CD8-positive, alpha-beta memory T cell (primary cell): ENCODE measurements at places on chromosomes 11 and 22. TPM values are rescaled to one million over a fixed set of nuclear protein-coding genes. Genes with fewer than 3 reads are reported as not detected.

The NECTIN1 gene
- 3.8 TPM for total RNA-seq

- H3K27ac ChIP-seq: no peak overlapping the region
- no peaks in the 10 kb centered on the region for H3K27me3 ChIP-seq
- no peaks in the 10 kb centered on the region for H3K4me1 ChIP-seq
- H3K4me3 ChIP-seq: no peak overlapping the region
- peak; percentile 18 for DNase-seq
These were observed 18.8 kb downstream of the CSNK1E start for GRCh38 chr22:38298312-38299005.

GRCh38 chr22:37384691-37385090 lies 42.6 kb downstream of the ELFN2 start:
- no peak for DNase-seq
- H3K36me3 ChIP-seq: no peaks in the 10 kb centered on the region
- no peaks in the 10 kb centered on the region for H3K4me1 ChIP-seq
- peaks cover 10% of the 10 kb centered on the region for H3K27me3 ChIP-seq
- no peak overlapping the region for H3K4me3 ChIP-seq

- H3K27me3 ChIP-seq: no peaks in the 10 kb centered on the region
- H3K27ac ChIP-seq: no peak overlapping the region
- no peaks in the 10 kb centered on the region for H3K36me3 ChIP-seq
- H3K4me1 ChIP-seq: no peaks in the 10 kb centered on the region
These were observed 1041.0 kb upstream of the CNTN5 start for GRCh38 chr11:97979741-97980140.

The ADM2 gene
- total RNA-seq: 3.4 TPM

- no peak for DNase-seq
- peaks cover 3% of the 10 kb centered on the region for H3K27me3 ChIP-seq
- no peak overlapping the region for H3K27ac ChIP-seq
- H3K4me1 ChIP-seq: no peaks in the 10 kb centered on the region
- no peak overlapping the region for H3K4me3 ChIP-seq
These were observed 153.4 kb downstream of the CCDC34 start for GRCh38 chr11:27209562-27210005.

GRCh38 chr22:20061481-20061861 lies 18.6 kb upstream of the DGCR8 start:
- no peak for DNase-seq
- H3K27ac ChIP-seq: no peak overlapping the region
- H3K4me3 ChIP-seq: no peak overlapping the region
- H3K27me3 ChIP-seq: no peaks in the 10 kb centered on the region
- H3K36me3 ChIP-seq: peaks cover 18% of the 10 kb centered on the region
- peaks cover 6% of the 10 kb centered on the region for H3K4me1 ChIP-seq

The OR52H1 gene
- total RNA-seq: not detected
